Stimulated activated CD4-positive, alpha-beta T cell treated with anti-CD3 and anti-CD28 coated beads, Interleukin-12 subunit alpha, Interleukin-12 subunit beta, amount 100 ng/mL, for 48 hours (primary cell): ENCODE measurements at places on chromosomes 12 and 14.

DNA sequence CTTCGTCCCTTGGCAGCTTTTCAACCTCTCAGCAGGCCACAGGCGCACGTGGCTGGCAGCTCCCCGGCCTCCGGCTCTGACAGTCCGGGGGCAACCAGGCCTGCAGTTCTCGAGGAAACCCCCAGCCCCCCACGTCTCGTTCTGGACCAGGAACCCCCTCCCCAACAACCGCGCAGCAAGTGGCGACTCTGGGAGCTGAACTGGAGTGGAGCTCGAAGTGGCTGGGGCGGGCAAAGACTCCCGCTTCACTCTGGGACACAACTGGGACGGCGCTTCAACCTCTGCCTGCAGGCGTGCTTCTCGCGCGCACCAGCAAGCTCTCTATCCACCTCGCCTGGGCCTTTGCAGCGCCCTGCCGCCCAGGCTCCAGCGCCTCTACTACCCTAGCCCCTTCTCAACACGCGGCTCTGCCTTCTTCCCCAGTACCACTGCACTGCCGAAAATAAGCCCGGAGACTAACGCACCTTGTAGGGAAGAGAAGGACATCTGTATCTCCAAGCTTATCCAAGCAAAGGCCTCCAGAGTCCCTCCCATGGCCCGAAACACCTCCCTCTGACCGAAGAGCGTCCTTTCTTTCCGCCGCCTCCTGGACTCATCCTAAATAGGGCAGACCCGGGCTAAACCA, 2.4 kb upstream of the NKX2-1 start:
- DNase-seq, result no peak

- DNase-seq, result no peak
Measured at GRCh38 chr14:50089208-50089607, 27.2 kb downstream of the VCPKMT start.

GRCh38 chr12:40054555-40055227, 51.2 kb downstream of the SLC2A13 start:
- DNase-seq, result no peak

DNA sequence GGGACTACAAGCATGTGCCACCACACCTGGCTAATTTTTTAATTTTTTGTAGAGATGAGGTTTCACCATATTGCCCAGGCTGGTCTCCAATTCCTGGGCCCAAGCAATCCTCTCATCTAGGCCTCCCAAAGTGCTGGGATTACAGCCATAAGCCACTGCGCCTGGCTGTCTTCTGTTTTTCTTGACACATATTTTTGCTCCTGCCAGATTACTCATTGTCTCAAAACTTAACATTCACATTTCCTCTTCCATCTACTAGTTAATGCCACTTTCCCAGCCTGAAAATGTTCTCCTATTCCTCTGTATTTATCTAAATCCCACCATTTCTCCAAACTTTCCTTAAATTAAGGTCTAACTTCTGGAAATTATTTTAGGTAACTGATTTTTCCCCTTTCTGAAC, 36.2 kb upstream of the KCNH3 start:
- no peak for DNase-seq

- DNase-seq, result no peak
Measured at GRCh38 chr12:51306507-51306906, 17.5 kb downstream of the BIN2 start.

DNA sequence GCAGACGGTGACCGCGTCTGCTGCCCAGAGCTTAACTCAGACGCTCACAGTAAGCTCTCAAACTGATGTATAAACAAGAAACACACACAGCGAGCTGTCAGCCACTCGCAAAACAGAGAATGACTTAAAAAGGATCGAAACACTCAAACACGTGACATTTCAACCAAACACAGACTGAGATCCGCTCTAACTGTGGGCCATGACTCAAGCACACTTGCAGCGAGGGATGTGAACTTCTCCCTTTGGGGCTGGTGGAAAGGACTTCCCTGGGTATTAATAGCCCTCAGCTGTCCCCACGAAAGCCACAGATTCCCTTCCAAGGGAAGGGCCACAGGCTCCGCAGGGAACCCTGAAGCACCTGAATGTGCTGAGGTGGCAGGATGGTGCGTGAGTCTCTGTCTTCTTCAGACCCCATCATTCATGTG, 29.1 kb downstream of the CCDC88C start:
- no peak for DNase-seq

DNA sequence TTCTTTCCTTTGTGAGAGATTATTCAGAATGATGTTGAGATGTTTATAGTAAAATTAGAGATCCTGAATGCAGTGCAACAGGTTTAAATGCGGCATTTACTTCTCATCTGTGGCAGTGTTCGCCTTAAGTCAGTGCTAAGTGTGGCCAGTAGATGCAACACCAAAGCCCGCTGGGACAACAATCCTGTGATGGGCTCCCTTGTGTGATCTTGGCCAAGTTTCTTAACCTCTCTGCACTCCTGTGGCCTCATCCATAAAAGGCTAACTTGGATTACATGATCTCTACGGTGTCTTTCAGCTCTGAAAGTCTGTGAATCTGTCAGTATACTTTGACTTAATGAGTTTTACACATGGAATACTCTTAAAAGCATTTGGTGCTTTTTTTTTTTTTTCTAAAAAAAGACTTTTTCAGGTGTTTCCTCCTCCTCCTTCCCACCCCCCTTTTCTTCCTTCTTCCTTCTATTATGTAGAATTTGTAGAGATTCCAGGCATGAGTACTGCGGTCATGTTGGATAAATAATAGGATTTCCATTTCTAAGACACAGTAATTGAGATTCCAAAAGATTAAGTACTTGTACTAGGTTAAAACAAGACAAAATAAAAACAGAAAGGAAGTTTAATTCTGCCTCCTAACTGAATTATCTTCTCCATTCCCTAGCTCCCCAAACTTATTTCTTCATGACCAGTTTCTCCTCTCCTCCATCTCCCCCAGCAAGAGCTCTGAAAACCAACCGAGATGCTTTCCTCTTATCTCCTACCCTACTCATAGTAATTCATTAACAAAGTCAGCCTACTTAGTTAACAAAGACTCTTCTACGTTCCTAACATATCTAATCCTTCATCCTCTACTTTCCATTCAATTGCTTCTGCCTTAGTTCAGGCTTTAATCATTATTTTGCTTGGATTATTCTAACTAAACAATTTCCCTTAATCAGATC, 42.2 kb upstream of the NAV3 start:
- no peak for DNase-seq

DNA sequence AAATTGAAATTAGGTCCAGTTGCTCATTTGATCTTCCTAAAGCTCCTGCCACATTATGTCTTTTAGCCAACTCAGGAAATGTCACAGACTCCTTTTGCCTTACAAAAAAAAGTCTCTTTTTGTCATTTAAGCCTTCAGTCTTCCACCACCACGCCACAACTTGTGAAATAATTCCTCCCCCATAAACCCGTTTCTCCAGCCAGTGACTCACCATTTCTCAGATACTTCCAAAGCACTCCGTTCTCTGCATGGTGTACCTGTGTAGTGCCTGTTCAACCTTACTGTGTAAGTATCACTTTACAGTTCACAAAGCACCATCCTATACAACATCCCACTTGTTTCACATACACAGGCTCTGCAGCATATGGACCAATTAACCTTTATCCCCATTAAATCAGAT, 139.5 kb upstream of the AEBP2 start:
- DNase-seq, result no peak

GRCh38 chr12:120181991-120182631, 12.4 kb downstream of the GCN1 start:
- no peak for DNase-seq

- no peak for DNase-seq
Measured at GRCh38 chr12:73413051-73413450, 1124.6 kb upstream of the ATXN7L3B start.

DNA sequence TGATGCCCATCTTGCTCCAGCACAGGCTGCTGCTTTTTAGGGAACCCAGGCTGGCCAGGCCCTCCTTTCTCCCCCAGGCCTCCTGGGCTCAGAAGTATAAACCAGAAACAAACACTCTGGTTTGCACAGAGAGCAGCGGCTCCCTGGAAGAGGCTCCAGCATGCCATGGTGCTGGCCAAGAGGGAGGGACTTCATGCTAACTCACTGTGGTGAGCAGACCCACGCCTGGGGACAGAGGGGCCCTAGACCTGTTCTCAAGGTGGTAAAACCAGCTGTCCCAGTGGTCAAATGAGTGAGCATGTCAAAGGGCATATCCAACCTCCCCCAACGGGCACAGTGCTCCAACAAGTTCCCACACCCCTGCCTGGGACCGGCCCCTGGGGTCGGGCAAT, 15.5 kb downstream of the BCL11B start:
- no peak for DNase-seq

GRCh38 chr12:62288328-62288727, 28.1 kb downstream of the USP15 start:
- DNase-seq, result no peak

GRCh38 chr14:29348504-29348903, 579.1 kb downstream of the PRKD1 start:
- DNase-seq, result no peak

GRCh38 chr12:132154941-132155770, 10.9 kb downstream of the NOC4L start:
- no peak for DNase-seq

GRCh38 chr12:99043319-99043914, 398.3 kb downstream of the APAF1 start:
- peak; percentile 23 for DNase-seq

DNA sequence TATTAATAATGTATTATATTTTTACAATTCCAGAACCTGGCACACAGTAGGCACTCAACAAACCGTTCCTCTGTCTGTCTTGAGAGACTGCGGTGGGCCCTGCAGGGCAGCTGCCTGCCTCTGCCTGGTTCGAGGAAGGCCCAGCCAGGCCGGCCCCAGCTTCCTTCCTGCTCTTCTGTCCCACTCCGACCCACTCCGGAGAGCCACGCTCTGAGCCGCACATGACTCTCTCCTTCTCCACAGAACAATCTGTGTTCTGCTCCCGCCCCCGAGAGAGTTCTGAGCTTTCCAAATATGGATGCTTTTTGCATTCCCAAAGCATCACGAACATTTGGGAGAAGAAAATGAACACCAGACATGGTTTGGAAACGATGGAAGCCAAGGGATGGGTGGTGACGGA, 57.3 kb downstream of the TTC7B start:
- DNase-seq, result no peak

- DNase-seq, result no peak
Measured at GRCh38 chr14:24804552-24805212, 170.7 kb upstream of the GZMB start.

- peak; percentile 75 for DNase-seq
Measured at GRCh38 chr12:6852651-6853354, 853 bp downstream of the USP5 start.

- DNase-seq, result no peak
Measured at GRCh38 chr12:14777271-14777670, 26.0 kb downstream of the WBP11 start.

GRCh38 chr12:48601013-48601756, 31.3 kb upstream of the LALBA start:
- no peak for DNase-seq

GRCh38 chr12:19093218-19093617, 36.3 kb upstream of the PLEKHA5 start:
- no peak for DNase-seq

GRCh38 chr12:81517296-81517695, 241.9 kb downstream of the PPFIA2 start:
- DNase-seq, result no peak

GRCh38 chr12:81835783-81836182, 76.6 kb upstream of the PPFIA2 start:
- DNase-seq, result peak; percentile 17

GRCh38 chr14:68144051-68144681, 324.6 kb downstream of the RAD51B start:
- DNase-seq, result no peak

DNA sequence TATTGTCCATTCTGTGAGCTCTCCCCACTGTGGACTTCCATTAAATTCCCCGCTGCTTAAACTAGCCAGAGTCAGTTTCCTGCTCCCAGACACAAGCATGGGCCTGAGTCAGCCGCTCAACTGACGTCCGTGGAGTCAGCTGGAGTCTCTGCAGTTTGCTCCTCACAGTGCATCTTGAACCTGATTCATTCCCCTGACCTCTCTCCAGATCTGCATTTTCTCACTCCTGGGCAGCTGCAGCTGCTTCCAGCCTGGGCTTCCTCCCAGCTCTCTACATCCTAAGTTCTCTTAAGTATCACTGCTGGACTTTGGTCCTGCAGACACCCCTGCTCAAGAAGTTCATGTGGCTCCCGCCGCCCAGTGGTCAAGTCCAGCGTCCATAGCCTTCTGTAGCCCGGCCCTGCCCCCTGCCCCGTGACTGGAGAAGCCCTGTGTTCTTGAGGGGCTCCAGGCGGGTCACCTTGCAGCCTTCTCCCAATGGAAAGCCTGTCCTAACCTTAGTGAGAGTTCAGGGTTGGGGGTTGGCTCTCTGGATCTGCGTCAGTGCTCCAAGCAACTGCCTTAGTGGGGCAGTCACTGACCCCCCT, 20.0 kb downstream of the NFKBIA start:
- no peak for DNase-seq

- DNase-seq, result no peak
Measured at GRCh38 chr12:95318071-95318545, 100.5 kb downstream of the VEZT start.

DNA sequence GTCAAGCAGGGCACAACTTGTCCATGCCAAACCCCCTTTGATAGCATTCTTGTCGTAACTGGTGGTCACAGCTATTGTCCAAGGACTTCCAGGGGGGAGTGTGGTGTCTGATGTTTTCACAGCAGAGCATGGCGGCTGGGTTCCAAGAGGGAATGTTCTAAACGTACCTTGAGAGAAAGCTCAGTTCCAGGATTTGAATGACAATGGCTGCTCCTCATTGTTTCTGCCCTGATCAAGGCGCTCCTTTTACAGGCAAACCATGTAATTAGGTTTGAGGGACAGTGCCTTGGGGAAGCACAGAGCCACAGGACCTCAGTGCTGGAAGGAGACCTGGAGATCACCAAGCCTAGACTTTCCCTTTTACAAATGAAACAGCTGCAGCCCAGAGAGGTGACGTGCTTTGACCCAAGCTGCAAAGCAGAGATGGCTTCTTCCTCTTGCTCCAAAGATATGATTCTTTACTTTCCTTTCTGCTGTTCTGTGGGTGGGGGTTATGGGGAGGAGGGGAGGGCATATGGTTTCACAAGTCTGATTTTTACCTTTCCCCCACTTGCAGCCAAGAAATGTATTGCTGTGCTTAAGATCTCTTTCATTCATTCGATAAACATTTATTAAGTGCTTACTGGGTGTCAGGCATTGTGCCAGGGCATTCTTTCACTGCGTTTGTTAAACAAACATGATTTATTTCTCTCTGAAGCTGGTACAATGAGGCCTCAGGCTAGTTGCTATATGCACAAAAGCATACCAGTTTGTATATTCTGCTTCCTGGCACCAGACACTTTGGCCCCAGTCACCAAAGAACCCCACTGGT, 172.8 kb downstream of the KTN1 start:
- DNase-seq, result no peak

DNA sequence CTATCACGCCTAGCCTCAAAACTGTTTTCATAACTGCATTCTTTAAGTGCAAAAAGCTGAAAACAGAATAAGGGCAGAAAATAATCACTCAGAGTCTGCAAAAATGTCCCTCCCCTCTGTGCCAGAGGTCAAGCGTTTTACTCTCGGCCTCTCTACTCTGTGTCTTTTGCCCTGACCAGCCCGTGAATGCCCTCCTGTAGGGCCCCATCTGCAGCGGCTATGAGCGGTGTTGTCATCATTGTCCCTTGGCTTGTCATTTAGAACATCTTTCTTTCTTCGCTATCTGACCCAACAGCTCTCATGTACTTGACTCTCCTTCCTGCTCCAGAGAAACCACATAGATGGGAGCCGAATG, 21.7 kb downstream of the ELK3 start:
- DNase-seq, result no peak
